Endothelial cell of umbilical vein (primary cell): ENCODE measurements at places on chromosomes 2 and 18.
A peak's percentile ranks its signal among the peaks of the same experiment; 100 is the strongest.

- no peaks in the 10 kb centered on the region for H3K27me3 ChIP-seq
- H3K36me3 ChIP-seq = no peaks in the 10 kb centered on the region
- H3K4me1 ChIP-seq = no peaks in the 10 kb centered on the region
- H3K4me3 ChIP-seq = no peak overlapping the region
These were observed 49.9 kb upstream of the PNPT1 start for GRCh38 chr2:55743583-55743982.

DNA sequence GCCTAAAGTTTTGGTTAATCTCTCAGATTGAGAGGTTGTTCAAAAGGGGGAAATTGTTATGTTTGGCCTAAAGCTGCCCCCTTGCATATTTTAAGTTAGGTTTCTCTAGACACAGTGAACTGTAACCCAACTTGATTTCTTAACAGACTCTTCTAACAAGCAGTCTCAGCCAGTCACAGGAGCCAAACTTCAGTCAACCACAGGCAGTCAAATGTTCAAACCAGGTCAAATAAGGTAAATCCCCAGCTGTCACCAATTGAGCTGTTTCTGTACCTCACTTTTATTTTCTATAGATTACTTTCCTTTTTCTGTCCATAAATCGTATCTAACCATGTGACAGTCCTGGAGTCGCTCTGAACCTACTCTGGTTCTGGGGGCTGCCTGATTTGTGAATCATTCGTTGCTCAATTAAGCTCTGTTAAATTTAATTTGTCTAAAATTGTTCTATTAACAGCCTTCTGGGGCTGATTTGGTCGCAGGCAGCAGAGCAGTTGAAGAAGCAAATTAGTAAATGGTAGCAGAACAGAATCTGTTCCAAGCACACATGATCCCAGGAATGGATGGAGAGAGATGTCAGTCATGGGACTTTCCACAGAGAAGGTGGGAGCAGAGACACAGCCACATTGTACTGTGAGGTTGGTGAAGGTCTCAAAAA is 16.4 kb upstream of the NFU1 start:
- no peak for DNase-seq
- no peak overlapping the region for H3K4me3 ChIP-seq
- no peaks in the 10 kb centered on the region for H3K36me3 ChIP-seq
- H3K27ac ChIP-seq = no peak overlapping the region
- no peaks in the 10 kb centered on the region for H3K27me3 ChIP-seq

GRCh38 chr18:59268127-59268720 is 5.0 kb downstream of the RAX start:
- H3K36me3 ChIP-seq = no peaks in the 10 kb centered on the region
- H3K27ac ChIP-seq = no peak overlapping the region
- no peak for DNase-seq
- no peak overlapping the region for H3K4me3 ChIP-seq
- peaks cover 98% of the 10 kb centered on the region for H3K27me3 ChIP-seq

- peaks cover 16% of the 10 kb centered on the region for H3K4me1 ChIP-seq
- no peak overlapping the region for H3K4me3 ChIP-seq
- H3K27ac ChIP-seq = no peak overlapping the region
- DNase-seq = peak; percentile 76
- H3K27me3 ChIP-seq = no peaks in the 10 kb centered on the region
- peaks cover 55% of the 10 kb centered on the region for H3K36me3 ChIP-seq
These were observed 58.0 kb upstream of the EML6 start for GRCh38 chr2:54665436-54665856.

DNA sequence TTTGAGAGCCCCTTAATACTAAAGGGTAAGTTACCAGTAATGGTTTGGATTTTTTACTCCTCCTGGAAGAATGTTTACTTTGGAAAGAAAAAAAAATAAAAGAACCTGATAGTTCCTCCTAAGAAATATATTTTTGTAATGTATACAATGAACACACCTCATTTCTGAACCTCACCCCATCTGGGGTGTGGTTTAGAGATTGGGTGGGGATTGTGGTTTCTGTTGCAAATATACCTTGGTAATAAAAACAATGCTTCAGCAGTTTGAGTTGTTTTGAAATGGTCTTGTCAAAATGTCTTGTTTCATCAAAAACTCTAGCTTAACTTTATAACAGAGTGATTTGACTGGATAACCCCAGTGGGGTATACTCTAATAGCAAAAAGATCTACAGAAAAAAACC is 448.9 kb upstream of the MEIS1 start:
- H3K27me3 ChIP-seq = no peaks in the 10 kb centered on the region
- no peak for DNase-seq
- H3K4me3 ChIP-seq = no peak overlapping the region
- no peak overlapping the region for H3K27ac ChIP-seq
- no peaks in the 10 kb centered on the region for H3K4me1 ChIP-seq
